Activated naive CD8-positive, alpha-beta T cell treated with anti-CD3 and anti-CD28 coated beads, Interleukin-2, amount 10 ng/mL, durations not matched to agents 7 days and 5 days (primary cell): ENCODE measurements at places on chromosomes 12 and 14.

DNA sequence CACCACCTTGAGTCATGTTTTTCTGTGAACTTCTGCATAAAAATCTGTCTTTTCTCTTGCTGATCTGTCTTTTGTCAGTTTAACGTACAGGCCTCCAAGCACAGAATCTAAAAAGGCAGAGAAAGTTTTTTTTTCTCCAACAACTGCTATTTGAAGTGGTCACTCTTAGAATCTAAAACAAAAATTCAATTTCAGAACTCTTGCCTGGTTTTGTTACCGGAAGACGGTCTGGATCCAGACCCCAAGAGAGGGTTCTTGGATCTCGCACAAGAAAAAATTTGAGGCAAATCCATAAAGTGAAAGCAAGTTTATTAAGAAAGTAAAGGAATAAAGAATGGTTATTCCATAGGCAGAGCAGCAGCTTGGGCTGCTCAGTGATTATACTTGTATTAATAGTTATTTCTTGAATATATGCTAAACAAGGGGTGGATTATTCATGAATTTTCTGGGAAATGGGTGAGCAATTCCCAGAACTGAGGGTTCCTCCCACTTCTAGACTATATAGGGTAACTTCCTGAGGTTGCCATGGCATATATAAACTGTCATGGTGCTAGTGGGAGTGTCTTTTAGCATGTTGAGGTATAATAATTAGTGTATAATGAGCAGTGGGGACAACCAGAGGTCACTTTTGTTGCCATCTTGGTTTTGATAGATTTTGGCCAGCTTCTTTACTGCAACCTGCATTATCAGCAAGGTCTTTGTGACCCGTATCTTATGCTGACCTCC lies 150.0 kb upstream of the PLEKHA5 start:
- no peak for DNase-seq
- no peaks in the 10 kb centered on the region for H3K36me3 ChIP-seq
- no peaks in the 10 kb centered on the region for H3K4me1 ChIP-seq
- H3K4me3 ChIP-seq: no peak overlapping the region

DNA sequence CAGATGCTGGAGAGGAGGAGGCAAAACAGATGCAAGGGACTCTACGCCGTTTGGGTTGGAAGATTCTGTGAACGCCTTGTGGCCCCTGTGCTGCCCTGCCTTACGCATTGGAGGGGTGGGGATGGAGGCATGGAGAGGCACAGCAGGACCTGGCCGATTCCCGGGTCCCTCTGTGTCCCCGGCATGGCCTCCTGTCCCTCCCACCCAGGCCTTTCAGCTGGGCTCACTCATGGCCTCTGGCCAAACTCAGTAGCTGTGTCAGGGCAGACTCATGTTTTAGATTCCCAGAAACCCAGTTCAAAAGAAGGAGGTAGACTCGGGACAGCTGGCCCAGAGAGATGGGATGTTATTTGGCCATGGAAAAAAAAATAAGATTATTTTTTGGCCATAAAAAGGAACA lies 40.1 kb downstream of the TESC start:
- H3K27ac ChIP-seq: peak overlapping the region; percentile 12
- H3K4me3 ChIP-seq: no peak overlapping the region
- H3K36me3 ChIP-seq: peaks cover 24% of the 10 kb centered on the region
- H3K4me1 ChIP-seq: peaks cover 38% of the 10 kb centered on the region
- DNase-seq: no peak

DNA sequence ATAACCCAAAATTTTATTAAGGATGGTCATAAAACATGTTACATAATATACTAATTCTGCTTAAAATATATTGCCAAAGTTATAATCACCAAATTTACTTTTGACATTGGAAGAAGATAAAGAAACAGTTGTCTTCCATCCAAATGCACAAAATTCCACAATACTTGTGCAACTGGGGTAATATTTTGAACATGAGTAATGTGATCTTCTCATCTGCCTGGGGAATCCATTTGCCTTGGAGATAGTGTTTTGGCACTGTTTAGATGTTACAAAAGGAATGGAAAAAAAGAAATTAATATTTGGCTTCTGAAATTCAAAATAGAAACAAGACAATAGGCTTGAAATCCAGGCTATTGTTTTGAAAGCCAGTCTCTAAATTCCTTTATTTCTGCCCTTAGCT lies 9.1 kb downstream of the GPR19 start:
- DNase-seq: no peak
- no peak overlapping the region for H3K4me3 ChIP-seq
- H3K36me3 ChIP-seq: peaks cover 17% of the 10 kb centered on the region

DNA sequence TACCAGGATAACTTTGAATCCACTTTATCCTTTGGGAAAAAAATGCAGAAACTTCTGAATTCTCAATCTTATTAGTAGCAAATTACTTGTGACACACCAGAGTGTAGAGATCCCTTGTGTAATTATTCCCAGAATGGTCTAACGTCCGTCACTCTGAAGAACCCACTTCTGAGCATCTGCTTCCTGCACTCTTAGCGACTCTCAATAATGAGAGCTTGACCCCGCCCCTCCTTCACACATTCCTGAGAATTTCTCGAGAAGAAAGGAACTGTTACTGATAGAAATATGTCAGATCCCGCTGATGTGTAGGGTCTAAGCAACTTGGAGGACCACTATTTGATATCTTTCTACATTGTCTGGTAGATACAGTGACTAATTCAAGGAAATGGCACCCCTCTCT lies 218.3 kb upstream of the PDZRN4 start:
- no peaks in the 10 kb centered on the region for H3K4me1 ChIP-seq
- no peak overlapping the region for H3K27ac ChIP-seq

DNA sequence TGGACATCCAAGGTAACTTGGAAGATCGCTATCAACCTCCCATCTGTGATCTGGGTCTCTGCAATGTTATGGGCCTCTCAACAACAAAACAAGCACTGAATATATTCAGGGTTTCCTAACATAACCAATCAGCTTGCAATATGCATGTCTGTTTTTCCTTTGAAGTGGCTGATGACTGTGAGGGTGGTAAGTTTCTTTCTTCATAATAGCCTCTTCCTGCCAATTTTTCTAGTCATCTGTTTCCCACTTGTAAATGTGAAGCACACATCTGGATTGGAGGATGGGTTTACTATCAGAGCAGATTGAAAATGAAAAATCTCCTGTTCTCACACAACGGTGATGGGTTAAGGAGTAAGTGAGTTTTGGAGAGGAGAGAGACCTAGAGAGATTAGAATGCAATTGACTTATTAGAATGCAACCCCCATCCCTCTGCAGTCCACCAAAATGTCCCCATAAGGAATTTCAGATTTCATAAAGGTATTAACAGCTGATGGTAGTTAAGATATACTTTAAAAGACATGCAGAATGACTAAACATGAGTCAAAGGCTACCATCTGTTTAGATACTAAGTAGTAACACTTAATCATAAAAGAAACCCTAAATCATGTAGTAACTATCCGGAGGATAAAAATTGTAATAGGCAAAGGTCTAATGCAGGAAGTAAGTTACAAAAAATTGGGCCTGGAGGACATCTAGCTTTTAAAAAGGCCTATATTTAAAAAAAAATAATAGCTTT lies 58.4 kb upstream of the SAV1 start:
- no peaks in the 10 kb centered on the region for H3K27me3 ChIP-seq
- no peak for DNase-seq
- H3K4me3 ChIP-seq: peak overlapping the region; percentile 71
- peak overlapping the region; percentile 90 for H3K27ac ChIP-seq
- peaks cover 71% of the 10 kb centered on the region for H3K36me3 ChIP-seq

GRCh38 chr12:109771746-109772621 lies 58.4 kb downstream of the FAM222A start:
- no peak overlapping the region for H3K4me3 ChIP-seq
- H3K27me3 ChIP-seq: peaks cover 2% of the 10 kb centered on the region
- no peak overlapping the region for H3K27ac ChIP-seq
- peak; percentile 23 for DNase-seq
- H3K4me1 ChIP-seq: peaks cover 7% of the 10 kb centered on the region
- H3K36me3 ChIP-seq: no peaks in the 10 kb centered on the region
